ENCODE measurements at places on chromosomes 2 and 18.
A peak's percentile ranks its signal among the peaks of the same experiment; 100 is the strongest.

DNA sequence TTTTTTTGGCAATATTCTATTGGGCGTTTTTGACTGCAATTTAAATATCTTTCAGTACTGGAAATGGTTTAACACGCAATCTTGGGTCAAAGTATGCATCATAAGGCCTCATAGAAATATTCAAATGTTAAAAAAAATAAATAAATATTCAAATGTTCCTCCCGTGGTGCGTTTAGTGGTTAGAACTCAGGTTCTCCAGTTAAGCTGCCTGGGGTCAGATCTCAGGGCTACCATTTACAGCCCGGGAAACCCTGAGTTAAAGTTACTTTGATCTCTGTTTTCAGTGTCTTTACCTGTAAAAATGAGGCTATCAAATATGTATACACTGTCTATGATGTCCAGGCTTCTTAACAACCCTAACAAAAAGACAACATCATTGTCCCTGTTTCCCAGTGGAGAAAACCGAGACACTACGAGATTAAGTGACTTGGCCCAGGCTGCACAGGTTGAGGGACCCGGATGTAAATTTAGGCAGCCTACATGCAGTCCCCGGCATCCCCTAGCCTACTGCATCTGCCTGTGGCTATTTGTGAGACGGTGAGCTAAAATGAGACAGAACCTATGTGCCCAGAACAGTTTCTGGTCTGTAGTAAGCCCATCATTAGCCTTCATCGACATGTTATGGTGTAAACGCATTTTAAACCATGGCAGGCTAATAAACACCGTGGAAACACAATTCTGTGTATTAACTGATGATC, 1.7 kb downstream of the FHL2 start:
- DNase-seq, result no peak

- DNase-seq, result no peak
These were observed 556.7 kb upstream of the FSIP2 start for GRCh38 chr2:185181901-185182300.

DNA sequence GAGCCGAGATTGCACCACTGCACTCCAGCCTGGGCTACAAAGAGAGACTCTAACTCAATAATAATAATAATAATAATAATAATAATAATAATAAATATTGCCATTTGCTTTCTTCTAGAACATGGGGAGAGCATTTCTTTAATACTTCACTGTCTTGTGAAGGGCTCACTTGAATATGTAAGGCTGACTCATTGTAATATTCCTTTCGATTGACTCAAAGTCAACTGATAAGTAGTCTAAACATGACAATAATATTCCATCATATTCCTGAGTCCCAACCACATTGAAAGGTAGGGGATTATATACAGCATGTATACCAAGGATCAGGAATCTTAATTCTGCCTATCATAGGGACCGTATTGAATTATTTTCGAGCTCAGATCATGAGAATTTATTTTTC, 949.2 kb downstream of the DSC3 start:
- DNase-seq, result no peak

DNA sequence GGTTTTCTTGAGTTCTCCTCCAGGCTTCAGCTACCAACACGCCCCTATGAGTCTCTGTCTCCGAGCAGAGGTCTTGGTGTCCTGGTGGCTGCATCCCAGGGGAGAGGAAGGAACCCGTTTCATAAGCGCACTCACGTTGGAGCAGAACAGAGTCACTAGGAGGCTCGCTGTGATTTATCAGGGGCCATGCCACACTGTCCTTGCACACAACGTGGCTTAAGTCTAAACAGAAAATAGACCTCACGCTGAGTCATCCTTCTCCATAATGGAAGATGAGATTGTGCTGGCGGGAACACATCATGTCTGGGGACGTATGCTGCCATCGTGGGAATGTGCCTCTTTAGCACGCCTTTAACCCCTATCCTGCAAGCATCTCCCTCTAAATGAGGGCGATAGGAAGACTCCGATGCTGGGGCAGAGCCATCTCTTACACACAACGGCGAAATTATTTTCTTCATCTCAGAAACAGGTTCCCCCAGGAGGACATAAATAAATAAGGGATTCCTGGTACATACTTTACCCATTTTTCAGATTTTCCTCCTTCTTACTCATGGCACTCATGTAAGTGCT, 211.4 kb downstream of the KLHL29 start:
- peak; percentile 15 for DNase-seq

- DNase-seq, result no peak
These were observed 13.2 kb downstream of the POU3F3 start for GRCh38 chr2:104866883-104867812.

GRCh38 chr2:129673847-129674711, 305.4 kb upstream of the RAB6C start:
- DNase-seq, result no peak

DNA sequence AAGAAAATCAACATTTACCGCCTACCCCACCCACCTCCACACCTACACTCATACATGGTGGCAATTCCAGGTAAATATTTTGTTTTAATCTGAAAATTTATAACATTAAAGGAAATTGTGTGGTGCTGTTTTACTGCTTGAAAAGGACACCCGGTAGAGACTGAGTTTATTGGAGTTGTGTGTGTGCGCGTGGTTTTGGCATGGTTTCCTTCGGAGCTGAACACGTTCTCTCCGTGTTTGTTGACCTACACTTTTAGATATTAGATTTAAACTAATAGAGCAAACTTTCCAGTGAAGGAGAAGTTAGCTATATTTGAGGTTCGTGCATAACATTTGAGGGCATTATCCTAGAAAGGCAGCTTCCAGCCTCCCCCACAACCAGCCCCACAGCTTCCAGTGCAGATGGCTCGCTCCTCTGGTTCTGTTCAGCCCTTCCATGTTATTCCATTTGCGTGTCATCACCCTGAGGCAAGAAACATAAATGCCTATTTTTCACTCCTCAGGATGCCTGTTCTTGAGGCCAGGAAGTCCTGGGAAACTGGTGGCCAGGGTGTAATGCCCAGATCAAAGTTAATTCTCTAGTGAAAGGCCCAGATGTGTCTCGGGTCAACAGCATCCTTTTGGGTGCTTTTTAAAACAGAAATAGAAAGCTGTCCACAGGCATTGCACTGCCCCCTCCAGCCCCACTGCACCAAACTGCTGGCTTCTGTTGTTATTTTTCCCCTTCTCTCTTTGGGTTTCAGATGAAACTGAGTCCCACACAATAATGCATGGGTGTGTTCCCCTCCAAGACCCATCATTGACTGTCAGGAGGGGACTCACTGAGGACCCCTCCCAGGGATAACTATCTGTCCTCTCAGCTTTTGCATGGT, 190.2 kb downstream of the SETBP1 start:
- DNase-seq, result no peak
